ENCODE measurements at places on chromosomes 3 and 15.

GRCh38 chr15:70356062-70356860, 258.5 kb upstream of the TLE3 start:
- DNase-seq = no peak

- DNase-seq = no peak
Measured at GRCh38 chr3:184235381-184236032, 6.1 kb downstream of the VWA5B2 start.

GRCh38 chr3:10547413-10547812, 42.0 kb upstream of the ATP2B2 start:
- DNase-seq = no peak

DNA sequence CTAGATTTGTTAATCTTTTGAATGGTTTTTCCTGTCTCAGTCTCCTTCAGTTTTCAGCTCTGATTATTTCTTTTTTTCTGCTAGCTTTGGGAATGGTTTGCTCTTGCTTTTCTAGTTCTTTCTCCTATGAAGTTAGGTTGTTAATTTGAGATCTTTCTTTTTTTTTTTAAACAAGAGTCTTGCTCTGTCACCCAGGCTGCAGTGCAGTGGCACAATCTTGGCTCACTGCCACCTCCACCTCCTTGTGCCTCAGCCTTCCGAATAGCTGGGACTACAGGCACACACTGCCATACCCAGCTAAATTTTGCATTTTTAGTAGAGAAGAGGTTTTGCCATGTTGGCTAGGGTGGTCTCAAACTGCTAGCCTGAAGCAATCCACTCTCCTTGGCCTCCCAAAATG, 56.7 kb downstream of the UQCC5 start:
- DNase-seq = no peak

DNA sequence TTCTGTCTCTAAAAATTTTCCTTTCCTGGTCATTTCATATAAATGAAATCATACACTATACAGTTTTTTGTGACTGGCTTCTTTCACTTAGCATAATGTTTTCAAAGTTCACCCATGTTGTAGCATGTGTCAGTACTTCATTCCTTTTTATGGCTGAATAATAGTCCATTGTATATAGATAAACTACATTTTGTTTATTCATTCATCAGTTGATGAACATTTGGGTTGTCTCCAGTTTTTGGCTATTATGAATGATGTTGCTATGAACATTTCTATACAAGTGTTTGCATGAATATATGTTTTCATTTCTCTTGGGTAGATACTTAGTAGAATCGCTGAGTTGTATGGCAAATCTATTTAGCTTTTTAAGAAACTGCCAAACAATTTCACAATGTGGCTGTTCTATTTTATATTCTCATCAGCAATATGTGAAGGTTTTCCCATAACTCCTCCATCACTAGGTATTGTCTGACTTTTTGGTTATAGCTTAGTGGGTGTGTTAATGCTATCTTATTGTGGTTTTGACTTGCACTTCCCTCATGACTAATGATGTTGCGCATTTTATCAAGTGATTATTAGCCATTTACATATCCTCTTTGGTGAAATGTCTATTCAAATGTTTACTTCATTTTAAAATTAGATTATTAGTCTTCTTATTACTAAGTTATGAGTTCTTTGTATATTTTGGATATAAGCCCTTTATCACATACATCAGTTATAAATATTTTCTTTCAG, 21.7 kb upstream of the AP4E1 start:
- DNase-seq = no peak

DNA sequence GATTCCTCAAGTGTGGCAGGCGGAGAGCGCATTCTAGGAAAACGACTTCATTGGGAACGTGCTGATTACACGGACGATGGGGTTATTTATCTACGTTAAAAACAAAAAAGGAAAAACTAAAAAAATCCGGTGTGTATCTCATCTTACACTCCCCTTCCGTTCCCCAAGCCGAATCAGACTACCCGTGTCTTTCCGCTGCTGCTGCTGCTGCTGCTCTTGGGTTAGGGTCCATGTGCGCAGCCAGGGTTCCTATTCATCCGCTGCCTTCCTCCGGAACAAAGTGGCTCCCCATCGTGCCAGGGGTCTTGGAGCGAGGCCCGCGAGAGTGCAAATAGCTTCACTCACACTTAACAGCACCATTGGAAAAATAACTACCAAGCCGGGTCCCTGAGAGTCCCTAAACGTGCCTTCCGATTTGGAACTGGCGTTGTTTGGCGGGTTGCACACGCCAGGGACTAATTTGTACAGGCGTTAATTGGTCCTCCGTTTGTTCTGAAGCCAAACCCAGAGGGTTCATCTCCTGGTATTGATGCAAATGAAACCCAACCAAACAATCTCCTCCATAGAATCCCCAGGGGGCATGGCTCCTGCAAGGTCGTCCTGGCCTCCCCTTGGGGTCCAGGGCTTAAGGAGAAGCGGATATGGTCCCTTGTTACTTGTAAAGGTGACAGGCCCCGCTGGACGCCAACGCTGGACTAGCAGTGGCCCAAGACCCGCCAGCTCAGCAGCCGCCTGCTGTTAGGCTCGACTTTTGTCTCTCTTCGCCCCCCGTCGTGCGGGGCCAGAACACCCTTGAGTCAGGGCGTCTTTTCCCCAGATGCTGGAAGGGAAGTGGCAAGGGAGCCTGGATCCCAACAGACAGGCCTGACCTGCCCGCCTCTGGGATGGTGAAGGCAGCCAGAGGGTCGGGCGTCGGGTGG, 11.0 kb upstream of the ONECUT1 start:
- no peak for DNase-seq

GRCh38 chr15:53862386-53862785, 102.9 kb upstream of the WDR72 start:
- DNase-seq = no peak

- no peak for DNase-seq
Measured at GRCh38 chr3:117920253-117920898, 1114.3 kb downstream of the IGSF11 start.

DNA sequence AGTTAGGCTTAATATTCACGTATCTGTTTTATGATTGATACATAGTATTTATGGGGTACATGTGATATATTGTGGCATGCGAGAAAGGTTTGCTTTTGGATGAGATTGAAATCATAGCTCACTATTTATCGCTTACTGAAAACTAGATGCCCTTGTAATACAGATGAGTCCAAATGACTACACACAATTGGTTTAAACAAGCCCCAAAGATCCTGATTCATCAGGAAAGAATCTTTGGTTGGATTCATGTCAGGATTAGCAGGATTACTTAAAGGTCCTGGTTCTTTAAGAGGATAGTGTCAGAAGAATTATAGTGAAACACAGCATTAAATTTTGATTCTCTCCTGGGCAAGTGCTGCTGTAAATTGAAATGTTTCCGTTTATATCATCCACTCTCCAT, 18.6 kb upstream of the AADAC start:
- DNase-seq = no peak

DNA sequence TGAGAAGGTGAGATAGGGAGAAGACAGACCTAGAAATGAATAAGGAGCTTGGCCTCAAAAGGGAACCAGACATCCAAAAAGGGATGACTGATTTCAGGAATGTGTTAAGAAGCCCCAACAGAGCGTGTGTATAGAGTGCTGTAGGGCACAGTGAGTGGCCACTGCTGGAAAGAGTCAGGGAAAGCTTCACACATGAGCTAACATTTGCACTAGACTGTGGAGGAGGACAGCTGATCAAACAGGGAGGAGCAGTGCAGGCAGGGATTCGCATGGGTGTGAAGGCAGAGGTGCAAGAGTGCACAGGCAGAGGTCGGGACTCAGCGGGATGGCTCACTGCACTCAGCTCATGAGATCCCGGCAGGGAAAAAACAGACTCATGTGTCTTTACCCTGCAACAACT, 61.8 kb downstream of the NPTN start:
- DNase-seq = no peak

- no peak for DNase-seq
Measured at GRCh38 chr3:155231792-155232191, 61.7 kb downstream of the STRIT1 start.

DNA sequence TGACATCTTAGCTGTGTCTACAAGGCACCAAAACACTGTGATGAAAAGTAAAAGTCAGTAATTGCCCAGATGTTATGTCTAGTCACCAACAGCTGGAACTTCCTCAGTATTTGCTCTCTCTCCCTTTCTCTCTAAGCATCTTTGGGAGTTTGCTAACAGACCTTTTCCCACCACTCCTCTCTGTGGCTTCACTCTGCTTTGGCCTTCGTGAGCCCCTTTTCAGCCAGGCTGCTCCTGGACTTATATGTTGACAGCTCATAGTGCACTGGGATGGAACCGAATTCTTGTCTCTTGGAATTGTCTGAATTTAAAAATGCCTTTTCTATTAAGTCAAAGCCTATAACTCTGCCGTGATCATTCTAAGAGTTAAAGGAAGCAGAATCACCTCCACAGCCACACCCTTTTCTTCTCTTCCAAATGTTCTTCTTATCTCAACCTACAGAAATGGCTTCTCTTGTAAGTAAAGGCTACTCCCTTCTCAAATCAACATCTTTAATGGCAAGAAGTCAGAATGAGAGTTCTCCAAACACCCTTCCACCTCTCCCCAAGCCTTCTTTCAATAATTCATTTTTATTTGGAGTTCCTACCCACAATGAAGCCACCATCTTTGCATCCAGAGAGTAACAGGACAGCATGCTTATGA, 17.2 kb upstream of the FOXP1 start:
- no peak for DNase-seq

- DNase-seq = no peak
Measured at GRCh38 chr15:94736236-94736635, 504.9 kb downstream of the MCTP2 start.

DNA sequence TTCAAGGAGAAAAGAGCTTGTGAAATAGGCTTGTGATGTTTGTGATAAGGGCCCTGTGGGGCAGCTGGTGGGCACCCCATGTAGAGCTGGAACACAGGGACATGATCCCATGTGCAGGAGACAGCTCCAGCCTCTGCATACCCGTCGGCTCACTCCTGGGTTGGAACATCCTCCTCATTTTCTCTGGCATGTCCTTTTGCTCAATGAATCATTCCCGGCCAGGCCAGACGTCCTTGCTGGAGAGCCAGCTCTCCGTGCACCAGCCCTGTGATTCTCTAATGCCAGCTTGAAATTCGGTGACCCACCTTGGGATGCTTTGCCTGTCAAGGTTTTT, 77.3 kb downstream of the SMAD3 start:
- DNase-seq = no peak

DNA sequence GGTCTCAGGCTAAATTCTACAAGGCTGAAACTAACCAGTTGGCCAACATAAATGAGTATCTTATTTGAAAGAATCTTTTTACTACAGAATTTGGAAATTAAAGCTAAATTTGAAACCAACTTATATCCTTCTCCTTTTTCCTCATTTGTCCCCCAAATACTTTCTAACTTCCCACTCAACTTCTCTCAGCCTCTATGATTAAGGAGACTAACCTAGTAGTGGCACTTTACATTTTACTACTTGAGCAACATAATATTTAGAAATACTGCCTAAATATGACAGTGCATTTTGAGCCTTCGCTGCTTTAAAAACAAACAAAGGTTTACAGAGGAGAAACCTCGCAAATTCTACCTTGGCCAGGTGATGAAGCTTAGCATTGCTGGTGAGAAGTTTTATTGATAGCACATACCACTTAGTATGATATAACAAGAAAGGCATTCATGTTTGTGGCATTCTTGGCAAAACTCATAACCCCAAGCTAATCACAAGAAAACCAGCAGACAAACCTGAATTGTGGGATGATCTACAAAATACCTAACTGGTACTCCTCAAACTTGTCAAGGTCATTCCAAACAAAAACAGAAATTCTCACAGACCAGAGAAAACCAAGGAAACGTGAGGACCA, 432.1 kb upstream of the CFAP20DC start:
- no peak for DNase-seq

GRCh38 chr3:127028781-127029657, 46.1 kb downstream of the PLXNA1 start:
- no peak for DNase-seq

- no peak for DNase-seq
Measured at GRCh38 chr3:127388427-127388826, 100.6 kb upstream of the PRR20G start.

DNA sequence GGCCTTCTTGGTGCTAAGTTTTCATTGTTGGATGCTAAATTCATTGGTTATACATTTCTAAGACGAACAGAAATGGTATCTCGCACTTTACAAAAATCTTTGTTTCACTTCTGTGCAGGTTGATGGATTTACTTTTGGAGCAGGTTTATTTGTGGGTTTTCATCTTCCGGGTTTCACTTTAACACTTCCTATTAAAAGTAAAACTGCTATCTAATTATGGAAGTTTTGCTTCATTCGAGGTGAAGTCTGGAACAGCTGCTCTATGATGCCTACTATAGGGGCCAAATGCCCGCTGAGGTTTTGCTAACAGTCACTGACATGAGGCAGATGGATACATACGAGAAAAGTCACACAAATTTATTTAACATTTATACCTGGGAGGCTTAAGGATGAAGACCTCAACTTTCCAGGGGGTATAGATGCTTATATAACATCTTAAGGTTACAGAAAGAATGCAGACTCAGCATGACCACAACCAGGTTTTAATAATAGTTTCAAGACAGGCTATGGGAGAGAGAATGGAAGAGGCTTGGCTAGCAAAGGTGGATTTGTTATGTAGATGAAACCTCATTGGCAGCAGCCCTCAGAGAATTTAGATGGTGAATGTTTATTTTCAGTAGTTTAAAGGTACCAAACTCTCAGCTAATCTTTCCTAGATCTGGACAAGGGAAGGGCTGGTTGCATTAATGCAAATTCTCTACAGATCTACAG, 54.2 kb downstream of the OSTN start:
- no peak for DNase-seq

DNA sequence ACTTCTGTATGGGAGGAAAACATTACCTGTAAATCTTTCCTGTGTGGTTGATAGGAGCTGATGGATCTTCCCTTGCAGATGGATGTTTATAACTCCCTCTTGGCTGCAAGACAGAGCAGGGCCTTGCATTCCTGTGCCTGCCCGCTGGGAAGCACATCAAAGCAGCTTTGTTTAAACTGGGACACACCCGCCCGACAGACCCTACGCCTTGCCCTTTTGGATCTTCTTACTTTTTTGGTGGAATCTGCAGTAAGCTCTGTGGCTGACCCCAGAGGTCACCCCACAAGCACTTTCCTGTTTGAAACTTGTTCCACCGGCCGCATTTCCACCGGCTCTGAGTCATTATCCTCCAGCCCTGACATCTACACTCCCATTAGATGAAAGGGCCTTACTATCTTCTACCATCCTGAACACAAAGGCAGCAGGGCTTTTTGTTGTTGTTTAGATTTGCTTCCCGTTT, 244.1 kb upstream of the STT3B start:
- DNase-seq = no peak

GRCh38 chr3:132283440-132283839, 33.8 kb upstream of the ACP3 start:
- peak; percentile 40 for DNase-seq

DNA sequence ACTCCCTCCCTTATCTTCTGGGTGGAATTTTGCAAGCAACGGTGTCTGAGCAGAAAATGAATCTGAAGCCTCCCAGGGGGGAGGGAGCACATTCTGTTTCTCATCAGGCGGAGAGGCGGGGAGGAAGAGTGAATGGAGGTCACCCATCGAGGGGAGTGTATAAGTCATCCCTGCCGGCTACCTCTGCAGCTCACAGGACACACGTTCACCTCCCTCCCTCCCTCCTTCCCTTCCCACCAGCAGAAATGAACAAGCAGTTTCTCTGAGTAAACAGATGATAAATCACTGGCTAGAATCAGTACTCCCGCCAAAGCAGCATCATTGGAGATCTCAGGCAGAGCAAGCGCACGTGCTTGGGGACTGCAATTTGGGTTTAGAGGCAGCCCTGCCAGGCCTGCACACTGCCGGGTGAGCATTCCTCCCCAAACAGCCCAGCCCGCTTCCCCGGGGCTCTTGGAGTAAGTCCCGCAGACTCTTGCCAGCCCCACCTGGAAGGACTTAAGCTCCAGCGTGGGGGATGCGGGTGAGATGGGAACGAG, 38.3 kb downstream of the CPN2 start:
- no peak for DNase-seq

- DNase-seq = no peak
Measured at GRCh38 chr3:156604642-156605144, 49.8 kb upstream of the SSR3 start.
